ENCODE measurements at places on chromosomes 1 and 21.
A peak's percentile ranks its signal among the peaks of the same experiment; 100 is the strongest.

GRCh38 chr1:115911294-115911693, 65.0 kb upstream of the SLC22A15 start:
- DNase-seq = peak; percentile 55

- DNase-seq = no peak
Observed at GRCh38 chr1:223125766-223126165, 17.3 kb downstream of the TLR5 start.

DNA sequence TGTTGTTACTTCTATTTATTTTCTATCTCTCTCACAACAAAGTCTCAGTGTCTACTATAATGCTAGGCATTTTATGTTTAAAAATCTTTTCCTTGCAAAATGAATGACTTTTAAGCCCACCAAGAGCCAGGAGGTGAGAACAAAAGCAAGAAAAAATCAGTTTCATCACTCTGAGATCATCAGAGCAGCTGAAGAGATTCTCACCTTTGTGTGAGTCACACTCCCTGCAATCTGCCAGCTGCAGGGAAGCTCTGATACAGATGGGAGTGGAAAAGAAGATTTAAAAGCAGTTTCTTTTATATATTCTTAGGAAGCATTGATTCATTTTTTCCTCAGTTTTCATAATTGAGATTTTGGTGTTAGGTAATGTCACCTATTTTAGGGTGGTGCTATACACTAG, 107.6 kb downstream of the LHX9 start:
- DNase-seq = no peak

GRCh38 chr1:150793221-150793620, 14.8 kb downstream of the CTSK start:
- no peak for DNase-seq

- no peak for DNase-seq
Observed at GRCh38 chr1:73411479-73411878, 786.5 kb downstream of the LRRIQ3 start.

DNA sequence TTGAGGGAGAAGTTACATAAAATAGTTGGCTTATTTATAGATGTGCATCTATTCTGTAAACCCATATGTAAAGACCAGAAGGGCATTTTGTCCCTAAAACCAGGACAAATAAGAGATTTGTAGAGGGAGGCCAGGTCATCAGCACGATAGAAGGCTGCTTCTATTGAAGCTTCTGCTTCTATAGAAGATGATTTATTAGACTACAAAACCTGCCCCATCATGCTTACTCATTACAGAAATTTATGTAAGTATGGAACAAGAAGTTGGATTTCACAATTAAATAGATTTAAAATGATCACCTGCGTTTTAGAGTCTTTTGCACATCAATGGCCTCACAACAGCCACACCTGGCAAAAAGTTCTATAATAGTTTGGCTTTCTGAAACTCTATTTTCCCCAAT, 183.5 kb downstream of the DUSP10 start:
- no peak for DNase-seq

- no peak for DNase-seq
Observed at GRCh38 chr1:165369255-165369848, 12.8 kb upstream of the LMX1A start.

GRCh38 chr1:10943991-10944730, 68.3 kb upstream of the TARDBP start:
- no peak for DNase-seq

DNA sequence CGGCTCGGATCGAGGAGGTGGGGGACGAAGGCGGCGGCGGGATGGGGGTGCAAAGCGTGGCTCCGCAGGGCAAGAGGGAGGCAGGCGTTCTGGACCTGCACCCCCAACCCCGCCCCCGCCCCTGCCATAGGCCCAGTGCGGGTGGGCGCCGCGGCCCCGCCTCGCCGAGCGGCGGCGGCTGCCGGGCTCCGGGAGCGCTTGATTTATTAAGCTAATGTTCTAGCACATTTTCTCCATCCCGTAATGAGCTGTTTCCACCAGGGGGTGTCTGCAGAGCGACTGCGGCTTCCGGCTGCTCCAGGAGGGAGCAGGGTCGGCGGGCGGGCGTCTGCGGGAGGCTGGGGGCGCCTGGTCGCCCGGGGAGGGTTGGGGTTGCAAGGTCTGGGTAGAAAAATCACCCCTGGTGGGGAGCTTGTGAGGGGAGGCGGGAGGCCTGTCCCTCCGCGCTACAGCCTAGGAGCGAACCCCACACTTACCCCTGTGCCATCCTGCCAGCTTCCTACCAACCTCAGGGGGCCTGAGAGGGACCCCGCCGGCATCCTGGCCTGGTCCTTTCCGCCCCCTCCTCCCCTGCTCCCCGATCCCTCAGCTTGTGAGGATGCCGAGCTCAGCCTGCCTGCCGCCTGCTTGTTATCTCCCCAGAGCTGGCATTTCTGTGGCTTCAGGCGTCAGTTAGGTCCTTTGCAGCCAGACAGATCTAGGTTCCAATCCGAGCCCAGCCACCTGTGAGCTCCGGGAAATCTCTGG, 48.5 kb upstream of the ACOT11 start:
- DNase-seq = no peak

GRCh38 chr1:204514828-204515227, 1.4 kb upstream of the MDM4 start:
- DNase-seq = no peak

DNA sequence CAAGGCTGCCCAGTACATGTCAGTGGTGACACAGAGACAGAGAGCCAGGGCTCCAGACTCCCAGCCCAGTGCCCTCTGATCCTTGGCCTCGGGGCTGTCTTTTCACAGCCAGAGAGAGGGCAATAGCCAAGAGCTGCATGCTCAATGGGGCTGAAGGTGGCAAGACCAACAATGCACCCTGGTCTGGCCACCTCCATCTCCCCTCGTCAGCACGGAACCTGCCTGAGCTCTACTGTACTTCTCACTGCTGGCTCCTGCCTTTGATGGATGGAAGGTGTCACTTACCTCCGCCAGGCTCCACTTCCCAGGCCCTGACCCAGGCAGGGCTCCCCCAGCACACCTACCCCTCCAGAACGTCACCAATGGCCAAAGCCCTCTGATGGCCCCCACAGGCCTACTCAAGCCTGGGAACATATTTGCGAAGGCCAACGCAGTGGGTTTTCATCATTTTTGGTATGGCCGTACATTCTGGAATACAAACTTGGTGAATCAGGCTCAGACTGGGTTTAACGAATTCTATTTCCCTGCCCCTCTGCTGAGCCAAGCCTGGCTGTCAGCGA, 88.1 kb downstream of the DMRTB1 start:
- no peak for DNase-seq

DNA sequence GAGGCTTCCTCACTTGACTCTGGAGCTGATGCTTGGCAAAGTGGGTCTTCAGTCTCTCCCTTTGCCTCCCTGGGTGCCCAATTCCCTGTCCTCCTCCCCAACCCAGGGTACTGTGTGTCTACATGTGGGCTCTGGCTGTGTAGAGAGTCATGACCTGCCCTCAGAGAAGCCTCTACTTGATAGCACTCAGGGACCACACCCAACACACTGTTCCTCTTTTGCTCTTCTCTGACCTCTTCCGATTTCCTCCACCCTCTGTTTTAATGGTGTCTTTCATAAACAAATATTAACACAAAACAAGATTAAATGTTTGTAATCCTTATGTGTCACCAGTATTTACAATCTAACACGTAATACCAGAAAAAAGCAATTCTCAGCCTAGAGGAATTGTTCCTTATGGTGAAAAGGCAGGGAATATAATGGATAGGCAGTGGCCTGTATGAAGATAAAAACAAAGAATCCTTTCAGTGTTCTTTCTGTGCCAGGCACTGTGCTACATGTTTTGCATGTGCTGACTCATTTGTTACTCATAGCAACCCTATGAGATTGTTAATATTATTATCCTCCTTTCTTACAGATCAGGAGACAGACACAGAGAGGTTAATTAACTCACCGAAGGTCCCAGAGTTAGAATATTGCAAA, 58.2 kb downstream of the HSD3B1 start:
- DNase-seq = no peak

DNA sequence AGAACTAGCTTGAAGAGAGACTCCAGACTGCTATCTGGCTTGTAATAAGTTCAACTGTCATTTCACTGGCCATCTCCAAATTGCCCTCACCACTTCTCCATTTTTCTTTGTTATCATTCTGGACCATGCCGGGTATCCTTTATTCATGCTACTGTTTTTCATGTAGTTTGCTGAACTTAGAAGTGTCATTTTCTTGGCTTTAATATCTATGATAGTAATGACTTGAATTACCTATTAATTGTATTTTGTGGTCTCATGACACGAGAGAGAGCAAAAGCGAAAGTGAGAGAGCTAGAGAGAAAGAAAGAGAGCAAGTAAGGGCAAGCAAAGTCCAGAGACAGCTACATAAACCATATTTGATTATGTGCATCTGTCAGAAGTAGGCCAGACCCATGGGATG, 184.9 kb upstream of the ATP1B1 start:
- DNase-seq = no peak

DNA sequence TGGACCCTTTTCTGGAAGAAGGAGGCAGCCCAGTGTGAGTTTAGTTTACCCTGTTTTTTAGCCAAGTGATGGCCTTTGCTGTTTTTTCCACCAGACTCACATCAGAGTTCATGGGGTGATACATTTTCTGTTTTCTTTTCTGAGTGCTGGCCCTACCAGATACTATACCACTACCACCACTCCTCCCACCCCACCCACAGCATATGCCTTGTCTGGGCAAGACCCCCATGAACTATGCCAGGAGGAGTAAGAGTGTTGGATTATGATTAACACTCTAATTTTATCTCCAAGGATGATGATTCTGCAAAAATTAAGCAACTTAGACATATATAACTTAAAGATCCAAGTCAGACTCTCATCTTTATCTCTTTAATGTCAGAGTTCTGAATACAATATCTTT, 26.1 kb downstream of the FABP3 start:
- DNase-seq = no peak

GRCh38 chr1:43308635-43309404, 8.0 kb downstream of the TIE1 start:
- DNase-seq = no peak
